ENCODE measurements at places on chromosomes 7 and 10.

- DNase-seq, result no peak
These were observed 57.2 kb upstream of the PAX2 start for GRCh38 chr10:100688201-100688600.

DNA sequence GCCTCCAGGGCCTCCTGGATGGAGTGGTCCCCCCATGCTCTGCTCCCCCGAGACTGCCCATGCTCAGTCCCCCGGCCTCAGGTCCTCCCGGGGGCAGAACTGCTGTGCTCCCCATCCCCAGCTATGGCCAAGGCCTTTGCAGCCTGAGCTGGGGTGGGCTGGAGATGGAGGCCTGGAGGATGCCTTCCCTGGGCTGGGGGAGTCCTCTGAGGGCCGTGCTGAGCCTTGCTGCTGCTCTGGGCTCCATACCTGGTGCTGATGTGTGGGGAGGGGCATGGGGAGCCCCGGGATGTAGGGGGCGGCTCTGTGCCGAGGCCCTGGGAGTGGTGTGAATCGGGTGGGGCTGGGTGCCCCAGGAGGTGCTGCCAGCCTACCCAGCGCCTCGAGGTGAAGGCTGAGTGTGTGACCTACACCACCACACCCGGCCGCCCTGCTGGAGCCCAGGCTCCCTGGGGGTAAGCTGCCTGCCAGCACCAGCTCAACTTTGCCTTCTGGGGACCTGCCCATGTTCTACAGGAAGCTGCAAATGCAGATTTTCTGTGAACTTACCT lies 109.5 kb downstream of the UNCX start:
- no peak for DNase-seq

- DNase-seq, result no peak
These were observed 149.5 kb upstream of the NPY start for GRCh38 chr7:24134535-24134934.

GRCh38 chr10:70542565-70542938 lies 60.0 kb downstream of the PRF1 start:
- DNase-seq, result no peak

- no peak for DNase-seq
These were observed 55.8 kb downstream of the TMEM26 start for GRCh38 chr10:61397175-61397986.

GRCh38 chr7:114255404-114255841 lies 159.2 kb upstream of the FOXP2 start:
- DNase-seq, result no peak

DNA sequence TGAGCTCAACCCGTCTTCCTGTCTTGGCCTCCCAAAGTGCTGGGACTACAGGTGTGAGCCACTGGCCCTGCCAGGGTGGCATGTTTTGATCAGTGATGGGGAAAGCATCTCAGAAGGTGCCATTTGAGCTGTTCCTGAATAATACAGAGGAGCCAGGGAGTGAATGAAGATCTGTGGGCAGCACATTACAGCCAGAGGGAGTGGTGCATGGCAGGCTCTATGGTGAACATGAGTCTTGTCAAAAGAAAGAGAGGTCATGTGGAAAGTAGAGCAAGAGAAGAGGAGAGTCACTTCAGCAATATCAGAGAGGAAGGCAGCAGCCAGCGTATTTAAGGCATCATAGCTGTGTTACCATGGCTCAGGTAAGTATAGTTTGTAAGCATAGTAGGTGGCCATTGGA lies 275.7 kb upstream of the LRGUK start:
- no peak for DNase-seq

- no peak for DNase-seq
These were observed 19.2 kb downstream of the LHPP start for GRCh38 chr10:124480860-124481259.

All from stimulated activated CD4-positive, alpha-beta T cell treated with anti-CD3 and anti-CD28 coated beads, Interleukin-1b, Interleukin-23, amount 100 ng/mL, for 48 hours (primary cell).